Endodermal cell (in vitro differentiated cells): ENCODE measurements at places on chromosomes 2 and 18. TPM values are rescaled to one million over a fixed set of nuclear protein-coding genes. Genes with fewer than 3 reads are reported as not detected.

DNA sequence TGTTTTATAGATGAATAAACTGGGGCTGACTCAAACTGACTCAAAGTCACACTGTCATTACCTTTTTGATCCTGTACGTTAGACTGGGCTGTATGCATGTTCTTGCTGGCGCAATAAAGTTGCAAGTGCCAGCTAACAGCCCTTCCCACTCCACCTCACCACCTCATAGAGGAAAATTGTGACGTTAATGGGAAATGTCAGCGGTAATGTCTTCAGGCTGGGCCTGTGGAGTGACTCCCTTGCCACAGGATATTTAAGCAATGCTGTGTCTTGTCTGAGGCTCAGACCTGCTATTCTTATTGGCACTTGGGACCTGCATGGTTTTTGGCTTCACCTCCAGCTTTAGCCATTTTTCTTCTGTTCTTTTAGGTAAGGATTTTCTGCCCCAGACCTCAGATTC, 25.2 kb upstream of the CASP10 start:
- no peak for DNase-seq

DNA sequence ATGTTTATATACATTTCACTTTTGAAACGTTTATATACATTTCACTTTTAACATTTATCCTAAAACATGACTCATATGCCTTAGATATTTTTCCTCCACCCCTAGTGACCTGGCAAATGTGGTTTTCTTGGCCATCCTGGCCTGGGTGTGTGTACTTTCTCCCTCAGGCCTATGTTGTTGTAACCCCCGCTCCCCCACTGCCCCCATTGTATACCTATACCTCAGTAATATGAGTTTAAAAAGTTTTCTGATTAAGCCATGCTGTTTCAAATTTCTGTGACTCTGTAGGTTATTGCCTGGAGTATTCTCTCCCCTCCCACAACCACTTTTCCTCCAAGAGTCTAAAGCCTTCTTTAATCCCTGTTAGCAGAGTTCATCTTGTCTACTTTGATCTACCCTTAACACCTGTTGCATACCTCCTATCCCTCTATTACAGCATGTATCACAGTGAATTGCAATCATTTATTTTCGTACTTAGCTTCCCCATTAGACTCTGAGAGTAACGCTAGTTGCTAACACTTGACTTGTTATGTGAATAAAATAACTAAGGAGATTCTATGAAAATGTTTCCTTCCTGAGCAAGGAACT, 67.9 kb downstream of the LCLAT1 start:
- no peak for DNase-seq

- DNase-seq: no peak
These were observed 71.4 kb downstream of the TRIB2 start for GRCh38 chr2:12787891-12788801.

GRCh38 chr2:14330884-14331283, 301.6 kb upstream of the LRATD1 start:
- DNase-seq: no peak

DNA sequence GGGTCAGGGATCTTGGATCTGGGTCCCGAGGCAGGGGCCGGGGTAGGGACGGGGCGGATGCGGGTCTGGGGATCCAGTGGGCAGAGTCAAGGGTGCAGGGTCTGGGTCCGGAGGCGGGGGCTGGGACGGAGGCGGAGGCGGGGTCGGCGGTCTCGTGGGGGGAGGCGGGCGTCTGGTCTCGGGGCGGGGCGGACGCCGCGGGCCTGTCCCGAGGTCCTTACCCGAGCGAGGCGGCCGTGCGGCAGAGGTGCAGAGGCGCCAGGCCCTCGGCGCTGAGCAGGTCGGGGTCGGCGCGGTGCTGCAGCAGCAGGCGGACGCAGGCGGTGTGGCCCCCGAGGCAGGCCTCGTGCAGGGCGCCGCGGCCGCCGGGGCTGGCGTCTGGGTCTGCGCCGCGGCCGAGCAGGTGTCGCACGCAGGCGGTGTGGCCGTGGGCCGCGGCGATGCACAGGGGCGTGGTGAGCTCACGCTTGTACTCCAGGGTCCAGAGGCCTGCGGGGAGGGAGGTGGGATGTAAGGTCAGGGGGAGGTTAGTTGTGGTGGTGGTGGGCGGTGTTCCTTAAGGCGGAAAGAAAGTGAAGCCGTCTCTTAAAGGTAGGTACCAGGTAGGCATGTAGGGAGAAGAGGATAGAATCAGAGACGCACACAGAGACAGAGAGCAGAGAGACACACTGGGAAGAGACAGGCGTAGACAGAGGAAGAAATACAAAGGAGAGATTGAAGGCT, 26.6 kb downstream of the ASB18 start:
- DNase-seq: peak; percentile 77

- no peak for DNase-seq
These were observed 27.8 kb upstream of the SERTAD2 start for GRCh38 chr2:64681479-64681967.

MCFD2 gene
- 75.7 to 94.5 TPM (median 82.9 TPM) in 3 replicates for total RNA-seq

SCN1A gene
- not detected in 3 replicates for total RNA-seq

MPPE1 gene
- 21.4 to 33.5 TPM (median 29.8 TPM) in 3 replicates for total RNA-seq
